Right atrium auricular region (tissue), 2 donors: ENCODE measurements at places on chromosomes 11 and 22.

DNA sequence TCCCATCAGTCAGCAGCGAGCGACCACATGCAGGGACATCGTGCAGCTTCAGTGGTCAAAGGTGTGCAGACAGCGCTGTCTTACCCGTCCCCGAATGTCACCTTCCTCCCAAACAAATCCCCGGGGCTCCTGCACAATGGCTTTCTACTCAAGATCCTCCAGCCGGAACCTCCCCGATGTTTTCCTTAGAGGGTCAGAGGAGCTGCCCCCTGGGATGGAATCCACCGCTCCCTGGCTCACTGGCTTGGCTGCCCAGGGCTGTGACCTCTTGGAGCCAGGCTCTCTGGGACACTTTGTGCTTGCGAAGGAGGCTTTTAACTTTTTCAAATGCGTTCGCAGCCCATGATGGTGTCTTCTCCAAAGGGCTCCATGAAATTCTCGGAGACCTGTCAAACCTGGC is 17.3 kb upstream of the FGF19 start:
- no peak for DNase-seq

- no peak for DNase-seq
Measured at GRCh38 chr22:36758792-36759271, 17.1 kb downstream of the IFT27 start.

GRCh38 chr22:29917052-29917902 is 34.3 kb downstream of the MTMR3 start:
- DNase-seq: peak; percentile 67

DNA sequence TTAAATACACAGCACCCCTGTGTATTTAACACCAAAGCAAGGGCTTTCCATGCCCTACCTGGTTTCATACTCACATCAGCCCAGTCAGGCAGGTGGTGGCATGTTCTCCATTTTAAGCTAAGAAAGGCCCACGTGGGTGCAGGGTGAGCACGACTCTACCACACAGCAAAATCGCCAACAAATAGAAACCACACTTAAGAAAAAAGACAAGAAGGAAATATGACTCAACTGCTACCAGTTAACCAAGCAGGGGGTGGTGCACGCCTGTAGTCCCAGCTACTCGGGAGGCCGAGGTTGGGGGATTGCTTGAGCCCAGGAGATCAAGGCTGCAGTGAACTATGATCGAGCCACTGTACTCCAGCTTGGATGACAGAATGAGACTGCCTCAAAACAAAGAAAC is 35.2 kb upstream of the TFIP11 start:
- DNase-seq: no peak

- DNase-seq: no peak
Measured at GRCh38 chr11:117074119-117074518, 24.1 kb downstream of the SIK3 start.

- peak; percentile 88 for DNase-seq
Measured at GRCh38 chr22:38017272-38017920, 33.0 kb upstream of the SOX10 start.

- DNase-seq: no peak
Measured at GRCh38 chr11:61195719-61196118, 7.6 kb upstream of the PGA3 start.

DNA sequence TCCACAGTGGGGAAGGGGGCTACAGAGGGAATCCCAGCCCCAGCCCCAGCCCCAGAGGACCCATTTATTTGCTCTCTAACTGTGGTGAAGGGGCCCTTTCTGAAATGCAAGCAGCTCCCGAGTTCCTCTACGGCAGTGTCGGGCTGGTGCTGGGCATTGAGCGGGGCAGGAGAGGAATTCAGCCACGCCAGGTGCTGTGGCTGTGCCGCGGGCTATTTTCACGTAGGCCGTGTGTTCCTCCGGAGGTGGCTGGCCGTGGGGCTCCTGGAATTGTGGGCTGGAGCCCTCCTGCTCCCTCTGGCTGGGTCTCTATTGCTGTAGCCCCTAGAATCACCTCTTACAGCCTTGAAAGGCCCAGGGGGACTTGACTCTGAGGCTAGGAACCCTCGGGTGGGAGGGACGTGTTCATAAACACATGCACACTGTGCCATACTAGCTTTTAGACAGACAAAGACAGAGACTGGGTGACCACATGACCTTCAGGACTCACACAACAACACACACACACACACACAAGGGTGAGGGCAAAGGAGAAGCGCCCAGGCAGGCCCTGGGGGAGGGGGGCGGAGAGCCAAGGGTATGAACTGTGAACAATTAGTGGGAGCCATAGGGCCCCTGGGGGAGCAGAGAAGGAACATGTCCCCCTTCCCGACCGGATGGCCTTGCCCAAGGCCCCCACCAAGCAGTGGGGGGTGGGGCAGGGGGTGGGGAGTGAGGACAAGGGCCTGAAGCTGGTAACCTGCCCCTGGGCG is 48.4 kb upstream of the SYT7 start:
- no peak for DNase-seq

DNA sequence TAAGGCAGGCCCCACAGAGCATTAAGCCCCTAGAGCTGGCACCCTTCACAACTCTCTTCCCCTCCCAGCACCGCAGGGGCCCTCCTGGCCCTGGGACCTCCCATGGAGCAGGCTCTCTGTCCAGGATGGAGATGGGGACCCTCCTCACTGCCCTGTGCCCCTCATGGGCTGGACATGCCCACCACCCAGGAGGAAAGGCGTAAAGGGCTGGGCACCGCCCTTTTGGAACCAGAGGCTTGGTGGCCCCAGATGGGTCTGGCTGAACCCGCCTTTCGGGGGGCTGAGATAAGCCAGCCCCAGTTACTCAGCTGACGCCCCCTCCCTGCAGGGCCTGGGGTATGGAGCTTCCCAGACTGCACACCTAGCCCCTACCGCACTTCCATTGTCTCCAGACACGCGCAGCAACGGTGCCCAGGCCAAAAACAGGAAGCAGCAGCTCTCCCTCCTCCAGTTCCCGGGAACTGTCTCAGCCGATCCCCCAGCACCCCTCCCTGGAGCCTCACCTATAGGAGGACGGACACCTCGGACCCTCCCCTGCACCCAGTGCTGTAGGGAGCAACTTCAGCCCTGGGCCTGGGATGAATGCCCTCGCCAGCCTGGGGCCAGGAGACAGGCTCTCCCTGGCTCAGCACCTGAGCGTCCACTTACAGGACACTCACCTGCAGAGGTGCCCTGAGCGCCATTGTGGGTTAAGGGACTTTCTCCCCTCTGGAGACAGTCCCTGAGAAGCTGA is 1.6 kb upstream of the SUSD2 start:
- no peak for DNase-seq

- DNase-seq: peak; percentile 95
Measured at GRCh38 chr11:134047586-134047999, 21.3 kb upstream of the JAM3 start.

GRCh38 chr11:130404727-130405126 is 23.7 kb downstream of the ADAMTS8 start:
- no peak for DNase-seq

DNA sequence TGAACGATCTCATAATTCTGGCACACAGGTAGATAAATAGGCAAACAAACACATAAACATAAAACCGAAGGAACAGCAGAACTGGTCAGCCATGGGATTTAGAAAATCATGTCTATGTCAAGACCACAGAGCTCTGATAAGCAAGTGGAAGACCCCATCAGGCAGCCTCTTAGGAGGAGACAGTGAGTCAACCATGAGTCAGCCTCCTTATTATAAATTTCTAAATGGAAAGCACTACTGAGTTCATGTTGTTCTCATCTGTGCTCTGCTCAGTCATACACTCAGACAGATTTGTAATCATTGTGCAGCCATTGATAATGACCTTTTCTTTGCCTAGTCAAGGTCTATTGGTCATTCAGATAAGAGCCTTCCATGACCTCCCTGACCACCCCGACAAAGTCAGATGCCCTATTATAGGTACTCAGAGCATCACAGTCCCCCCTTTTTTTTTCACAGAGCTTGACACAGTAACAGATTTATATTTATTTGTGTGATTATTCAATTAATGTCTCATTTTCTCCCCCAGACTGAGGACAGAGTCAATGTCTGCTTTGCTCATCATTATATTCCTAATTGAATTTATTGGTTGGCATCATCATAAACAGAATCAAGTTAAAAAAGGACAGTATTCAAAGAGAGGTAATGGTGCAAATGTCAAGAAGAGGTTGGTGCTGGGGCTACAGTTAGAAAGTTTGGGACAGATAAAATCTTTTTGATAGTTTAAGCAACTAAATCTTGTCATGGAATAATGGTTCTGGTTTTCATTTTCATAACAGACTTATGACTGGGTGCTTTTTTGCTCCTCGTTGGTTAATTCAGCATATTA is 579.7 kb upstream of the CCDC90B start:
- no peak for DNase-seq

GRCh38 chr11:80593648-80594374 is 1153.0 kb upstream of the TENM4 start:
- no peak for DNase-seq

DNA sequence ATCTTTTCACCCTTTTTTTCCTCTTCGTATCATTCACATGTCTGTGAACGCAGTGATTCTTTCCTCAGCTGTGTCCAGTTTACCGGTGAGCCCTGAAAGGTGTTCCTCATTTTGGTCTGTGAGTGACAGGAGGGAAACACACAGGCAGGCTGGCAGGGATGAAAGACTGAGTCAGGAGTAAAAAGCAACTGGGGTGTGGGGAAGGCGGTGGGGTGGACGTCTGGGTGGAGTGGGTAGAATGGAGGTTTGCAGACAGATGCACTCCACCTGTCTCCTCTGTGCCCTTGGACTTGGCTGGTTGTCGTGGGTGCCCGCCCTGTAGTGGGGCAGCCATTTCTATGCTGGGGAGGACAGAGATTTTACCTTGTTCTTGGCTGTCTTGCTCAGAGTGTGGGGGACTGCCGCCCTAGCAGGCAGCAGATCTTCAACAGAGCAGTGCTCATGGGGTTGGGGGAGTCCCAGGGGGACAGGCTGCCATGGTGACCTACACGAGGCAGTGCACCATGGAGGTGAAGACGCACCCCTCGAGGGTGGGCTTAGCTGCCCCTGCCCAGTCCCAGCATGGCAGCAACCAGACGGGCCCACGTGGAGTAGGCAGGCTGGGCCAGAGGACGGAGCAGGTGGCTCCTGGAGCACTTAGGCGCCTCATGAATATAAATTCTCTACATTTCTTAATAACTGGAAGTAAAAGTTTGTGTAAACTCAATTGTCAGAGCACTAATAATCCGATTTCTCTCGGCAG is 603.7 kb downstream of the TBC1D22A start:
- DNase-seq: no peak

DNA sequence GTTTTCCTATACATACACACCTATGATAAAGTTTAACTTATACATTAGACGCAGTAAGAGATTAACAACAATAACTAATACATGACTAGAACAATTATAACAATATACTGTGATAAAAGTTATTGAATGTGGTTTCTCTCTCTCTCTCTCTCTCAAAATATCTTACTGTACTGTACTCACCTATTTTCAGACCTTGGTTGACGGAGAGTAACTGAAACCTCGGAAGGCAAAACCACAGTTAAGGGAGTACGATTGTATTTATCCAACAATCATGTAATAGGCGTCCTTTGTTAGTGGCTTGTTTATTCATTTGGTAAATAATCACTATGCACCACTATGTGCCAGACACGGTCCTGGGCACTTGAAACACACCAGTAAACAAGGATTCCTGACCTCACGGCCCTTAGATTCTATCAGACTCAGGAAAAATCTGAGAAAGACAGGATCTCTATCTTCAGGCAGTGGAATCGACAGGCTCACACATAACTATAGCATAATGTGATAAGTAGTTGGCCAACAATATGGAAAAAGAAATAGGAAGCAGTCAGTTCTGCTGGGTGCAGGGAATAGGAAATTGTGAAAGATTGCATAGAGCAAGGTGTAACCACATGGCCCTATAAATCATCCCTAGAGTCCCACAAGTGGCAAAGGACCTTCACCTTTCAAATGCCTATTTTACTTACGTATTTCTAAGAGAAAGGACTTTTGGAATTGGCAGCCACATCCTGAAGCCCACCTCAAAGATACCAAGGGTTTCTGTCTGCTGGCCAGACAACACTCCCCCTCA is 12.0 kb downstream of the ETS1 start:
- no peak for DNase-seq

- no peak for DNase-seq
Measured at GRCh38 chr22:27687984-27688545, 113.5 kb downstream of the MN1 start.

DNA sequence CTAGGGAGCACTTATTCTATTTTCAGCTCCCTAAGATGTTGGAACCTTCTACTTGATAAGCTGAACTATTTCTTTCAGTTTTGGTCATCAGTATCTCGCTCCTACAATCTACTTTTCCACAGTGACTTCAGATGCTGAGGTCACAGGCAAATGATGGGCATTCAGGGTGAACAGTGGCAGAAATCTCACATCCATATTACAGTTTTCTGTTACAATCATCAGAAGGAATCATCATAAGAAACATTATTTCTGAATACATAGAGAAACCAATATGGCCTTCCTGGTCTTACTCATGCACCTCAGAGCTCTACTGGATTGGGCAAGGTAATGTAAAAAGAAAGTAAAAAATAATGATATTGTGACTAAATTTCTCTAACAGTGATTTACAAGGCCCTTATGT is 39.4 kb upstream of the DDI1 start:
- no peak for DNase-seq

GRCh38 chr11:45193695-45194094 is 47.3 kb downstream of the PRDM11 start:
- DNase-seq: no peak

- DNase-seq: no peak
Measured at GRCh38 chr11:36702330-36703054, 104.5 kb upstream of the RAG2 start.

GRCh38 chr22:24023204-24023789 is 12.2 kb downstream of the CABIN1 start:
- DNase-seq: no peak

DNA sequence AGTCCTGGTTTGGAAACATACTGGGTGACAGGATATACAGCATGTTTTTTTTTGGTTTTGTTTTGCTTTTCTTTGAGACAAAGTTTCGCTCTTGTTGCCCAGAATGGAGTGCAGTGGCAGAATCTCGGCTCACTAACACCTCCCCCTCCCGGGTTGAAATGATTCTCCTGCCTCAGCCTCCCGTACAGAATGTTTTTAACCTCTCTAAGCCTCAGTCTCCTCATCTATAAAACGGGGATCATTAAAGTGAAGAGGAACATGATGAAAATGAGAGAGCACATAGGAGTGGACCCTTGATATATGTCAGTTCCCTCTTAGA is 28.1 kb upstream of the SCARF2 start:
- DNase-seq: no peak

DNA sequence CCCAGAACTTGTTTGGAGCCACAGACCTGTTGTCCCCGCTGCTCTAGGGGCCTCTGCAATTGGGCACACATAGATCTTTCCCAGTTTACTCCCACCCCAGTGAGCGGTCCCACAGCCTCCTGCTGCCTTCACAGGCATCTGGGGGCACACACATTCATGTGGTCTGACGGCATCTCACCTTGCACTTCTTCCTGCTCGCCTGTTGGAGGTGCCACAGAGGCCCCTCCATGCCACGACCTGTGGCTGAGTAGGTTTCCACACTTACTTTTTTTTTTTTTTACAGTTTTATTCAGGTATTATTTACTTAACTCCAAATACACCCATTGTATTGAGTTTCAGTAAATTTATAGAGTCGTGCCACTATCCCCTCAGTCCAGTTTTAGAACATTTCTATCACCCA is 68.9 kb upstream of the SEPTIN5 start:
- no peak for DNase-seq

- DNase-seq: no peak
Measured at GRCh38 chr11:23315286-23315685, 455.0 kb upstream of the CCDC179 start.
